ENCODE measurements at places on chromosomes 1 and 21.

- DNase-seq = peak; percentile 70
Observed at GRCh38 chr1:113835686-113836290, 23.5 kb upstream of the RSBN1 start.

DNA sequence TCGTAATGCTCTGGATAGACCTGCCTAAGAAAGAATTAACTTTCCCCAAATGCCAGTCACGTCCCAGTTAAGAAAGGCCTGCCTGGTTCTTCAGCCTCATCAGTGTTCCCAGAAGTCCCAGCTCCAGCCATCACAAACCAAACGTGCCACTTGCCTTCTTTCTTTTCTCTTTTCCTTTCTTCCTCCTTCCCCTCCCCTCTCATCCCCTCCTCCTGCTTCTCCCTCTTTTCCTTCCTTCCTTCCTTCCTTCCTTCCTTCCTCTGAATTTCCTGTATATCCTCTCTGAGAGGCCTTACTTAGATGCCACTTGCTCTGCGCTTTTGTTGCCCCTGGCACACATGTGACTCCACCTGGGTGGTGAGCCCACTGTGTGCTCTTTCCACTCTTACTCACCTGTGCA lies 228.2 kb downstream of the NFIA start:
- no peak for DNase-seq

- no peak for DNase-seq
Observed at GRCh38 chr21:34319585-34319984, 44.2 kb upstream of the KCNE2 start.

DNA sequence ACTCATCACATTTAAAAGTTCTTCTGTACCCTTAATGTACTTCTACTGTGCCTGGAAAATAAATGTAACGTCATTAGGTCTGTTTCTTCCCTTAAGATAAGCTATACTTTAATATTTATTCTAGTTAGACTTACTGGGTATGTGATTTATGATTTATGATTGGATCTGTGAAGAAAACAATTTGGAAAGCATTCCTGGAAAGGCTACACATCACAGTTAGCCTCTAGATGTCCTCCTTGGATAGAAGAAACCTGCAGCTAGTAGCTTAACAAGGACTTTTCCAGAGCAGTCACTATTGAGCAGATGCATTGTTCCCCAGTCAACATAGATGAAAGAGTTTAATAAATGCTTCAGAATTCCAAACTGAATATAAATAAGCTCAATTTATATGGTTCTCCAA lies 22.2 kb upstream of the ABL2 start:
- peak; percentile 40 for DNase-seq

DNA sequence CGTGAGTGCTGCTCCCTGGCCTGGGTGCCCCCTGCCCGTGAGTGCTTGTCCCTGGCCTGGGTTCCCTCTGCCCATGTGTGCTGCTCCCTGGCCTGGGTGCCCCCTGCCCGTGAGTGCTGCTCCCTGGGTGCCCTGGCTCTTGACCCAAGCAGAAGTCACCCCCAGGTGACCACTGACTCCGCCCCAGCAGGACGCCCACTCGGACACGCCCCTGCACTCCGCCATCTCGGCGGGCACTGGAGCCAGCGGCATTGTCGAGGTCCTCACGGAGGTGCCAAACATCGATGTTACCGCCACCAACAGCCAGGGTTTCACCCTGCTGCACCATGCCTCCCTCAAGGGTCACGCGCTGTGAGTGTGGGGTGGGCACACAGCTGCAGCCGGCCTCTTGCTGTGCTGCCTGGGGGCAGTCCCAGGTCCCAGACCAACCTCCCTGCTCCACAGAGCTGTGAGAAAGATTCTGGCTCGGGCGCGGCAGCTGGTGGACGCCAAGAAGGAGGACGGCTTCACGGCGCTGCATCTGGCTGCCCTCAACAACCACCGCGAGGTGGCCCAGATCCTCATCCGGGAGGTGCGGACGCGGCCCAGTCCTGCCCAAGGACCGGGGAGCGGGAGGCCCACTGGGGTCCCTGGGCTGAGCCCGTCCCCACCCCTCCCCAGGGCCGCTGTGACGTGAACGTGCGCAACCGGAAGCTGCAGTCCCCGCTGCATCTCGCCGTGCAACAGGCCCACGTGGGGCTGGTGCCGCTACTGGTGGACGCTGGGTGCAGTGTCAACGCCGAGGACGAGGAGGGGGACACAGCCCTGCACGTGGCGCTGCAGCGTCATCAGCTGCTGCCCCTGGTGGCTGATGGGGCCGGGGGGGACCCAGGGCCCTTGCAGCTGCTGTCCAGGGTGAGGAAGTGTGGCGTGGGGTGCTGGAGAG lies 3.9 kb upstream of the MMP23B start:
- no peak for DNase-seq

DNA sequence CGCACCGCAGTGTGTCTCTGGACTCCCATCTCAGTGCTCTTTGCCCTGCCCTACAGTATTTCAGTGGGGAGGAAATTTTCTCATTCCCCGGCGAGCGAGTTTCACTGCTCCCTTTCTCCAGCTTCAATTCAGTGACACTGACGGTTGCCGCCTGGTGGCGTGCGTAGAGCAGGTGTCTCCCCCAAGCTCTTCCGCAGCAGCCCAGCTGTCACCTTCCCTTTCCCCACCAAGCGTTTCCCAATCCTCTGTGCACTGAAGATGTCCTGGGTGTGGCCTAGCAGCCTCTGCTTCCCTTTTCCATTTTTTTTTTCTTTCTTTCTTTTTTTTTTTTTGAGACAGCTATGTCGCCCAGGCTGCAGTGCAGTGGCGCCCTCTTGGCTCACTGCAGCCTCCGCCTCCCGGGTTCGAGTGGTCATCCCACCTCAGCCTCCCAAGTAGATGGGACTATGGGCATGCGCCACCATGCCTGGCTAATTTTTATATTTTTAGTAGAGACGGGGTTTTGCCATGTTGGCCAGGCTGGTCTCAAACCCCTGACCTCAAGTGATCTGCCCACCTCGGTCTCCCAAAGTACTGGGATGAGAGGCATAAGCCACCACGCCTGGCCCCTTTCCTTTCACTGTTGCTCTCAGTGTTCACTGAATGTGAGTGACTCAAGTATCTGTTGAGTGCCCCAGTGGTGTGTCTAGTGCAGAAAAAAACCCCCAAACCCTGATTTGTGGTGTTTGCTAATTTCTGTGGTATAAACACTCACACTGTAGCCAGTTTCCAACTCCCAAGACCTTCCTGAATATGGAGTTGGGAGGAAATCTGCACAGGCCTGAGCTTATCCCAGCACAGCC lies 30.1 kb downstream of the TNFRSF1B start:
- no peak for DNase-seq

DNA sequence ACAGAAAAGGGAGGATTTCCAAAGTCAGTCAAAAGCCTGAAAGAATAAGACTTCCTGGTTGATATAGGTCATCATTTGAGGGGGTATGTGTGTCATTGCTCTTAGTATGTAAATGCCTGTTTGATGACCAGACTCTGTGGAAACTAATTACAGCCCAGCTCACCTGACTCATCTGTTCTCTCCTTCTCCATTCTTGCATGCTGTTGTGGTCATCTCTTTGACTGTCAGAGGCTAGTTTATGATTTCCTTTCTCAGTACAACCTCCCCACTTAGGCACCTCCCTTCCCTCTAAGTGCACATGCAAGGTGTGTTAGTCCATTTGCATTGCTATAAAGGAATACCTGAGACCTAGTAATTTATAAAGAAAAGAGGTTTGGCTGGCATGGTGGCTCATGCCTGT lies 2.4 kb upstream of the C1orf116 start:
- DNase-seq = no peak

DNA sequence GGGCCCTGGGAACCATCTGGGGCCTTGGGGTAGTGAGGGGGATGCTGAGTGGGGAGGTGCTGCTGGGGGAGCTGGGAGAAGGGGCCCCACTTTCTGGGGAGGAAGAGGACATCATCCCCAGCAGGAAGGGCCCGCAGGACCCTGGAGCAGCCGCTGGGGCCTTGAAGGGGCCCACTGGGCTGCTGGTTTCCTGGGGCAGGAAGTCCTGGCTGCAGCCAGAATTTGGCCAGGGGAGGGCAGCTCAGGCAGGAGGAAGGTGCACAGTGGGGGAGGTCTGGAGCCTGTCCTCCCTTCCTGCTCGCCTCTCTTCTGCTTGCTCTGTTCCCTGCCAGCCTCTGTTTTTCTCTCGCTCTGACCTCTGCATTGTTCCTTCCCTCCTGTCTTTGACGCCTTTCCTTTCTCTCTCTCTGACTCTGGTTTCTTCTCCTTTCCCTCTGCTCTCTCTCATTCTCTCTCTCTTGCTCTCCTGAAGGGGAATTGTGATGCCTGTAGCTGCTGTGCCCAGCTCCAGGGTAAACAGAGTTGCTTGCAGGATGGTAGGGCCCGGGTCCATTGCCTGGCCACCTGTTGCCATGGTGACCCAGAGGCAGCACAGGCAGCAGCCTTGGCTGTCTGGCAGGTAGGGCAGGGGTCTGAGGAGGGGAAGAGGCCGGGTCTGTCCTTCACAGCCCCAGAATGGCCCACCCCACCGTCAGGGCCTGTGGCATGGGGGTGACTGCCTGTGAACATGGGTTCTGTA lies 23.9 kb downstream of the ACOT11 start:
- DNase-seq = no peak

- no peak for DNase-seq
Observed at GRCh38 chr1:165010418-165011070, 346.0 kb downstream of the LMX1A start.

- no peak for DNase-seq
Observed at GRCh38 chr1:52709016-52709415, 10.9 kb upstream of the COA7 start.

DNA sequence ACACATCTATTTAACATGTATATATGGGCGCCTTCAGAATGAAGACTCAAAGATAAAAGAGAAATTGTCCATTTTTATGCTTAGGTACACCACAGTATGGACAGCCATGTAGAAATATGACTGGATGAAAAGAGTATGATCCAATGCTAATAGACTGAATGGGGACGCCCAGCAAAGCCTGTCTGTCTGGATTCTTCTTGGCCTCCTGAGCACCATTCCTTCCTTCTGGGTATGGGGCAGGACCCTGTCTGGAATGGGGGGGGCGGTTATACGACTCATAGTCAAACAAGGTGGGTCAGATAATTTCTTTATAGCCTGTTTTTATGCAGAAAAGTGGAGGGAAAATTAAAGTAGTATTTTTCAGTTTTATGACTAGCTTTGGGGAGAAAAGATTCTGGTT lies 81.2 kb upstream of the ABCD3 start:
- no peak for DNase-seq
